Stimulated activated naive B cell treated with anti-CD40 and anti-IgM and Interleukin-4, amounts not matched to agents 10 μg/mL and 1 μg/mL and 100 μg/mL, for 72 hours (primary cell): ENCODE measurements at places on chromosomes 6 and 20.

DNA sequence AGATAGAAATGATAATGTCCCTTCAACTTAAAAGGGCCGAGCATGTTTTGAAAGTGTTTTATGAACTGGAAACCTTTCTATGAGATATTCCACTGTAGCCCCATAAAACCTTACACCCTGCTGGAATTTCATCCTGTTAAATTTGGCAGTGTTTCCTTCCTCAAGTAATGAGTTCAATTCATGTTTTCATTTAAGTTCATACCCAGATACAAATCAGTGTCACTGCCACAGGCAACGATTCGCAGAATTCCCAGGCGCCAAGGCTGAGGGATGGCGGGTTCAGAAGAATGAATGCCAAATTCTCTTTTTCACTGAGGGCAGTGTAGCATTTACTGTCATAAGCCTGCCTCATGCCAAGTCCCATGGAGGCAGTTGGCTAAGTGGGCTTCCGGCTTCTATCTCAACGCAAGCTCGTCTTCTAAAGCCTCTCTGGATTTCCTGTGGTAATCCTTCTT, 511.8 kb upstream of the ID4 start:
- H3K4me3 ChIP-seq = no peak overlapping the region
- H3K27ac ChIP-seq = no peak overlapping the region
- no peaks in the 10 kb centered on the region for H3K36me3 ChIP-seq
- H3K4me1 ChIP-seq = peaks cover 2% of the 10 kb centered on the region
- H3K27me3 ChIP-seq = no peaks in the 10 kb centered on the region

- H3K27ac ChIP-seq = no peak overlapping the region
- peaks cover 14% of the 10 kb centered on the region for H3K27me3 ChIP-seq
- H3K36me3 ChIP-seq = no peaks in the 10 kb centered on the region
- no peaks in the 10 kb centered on the region for H3K4me1 ChIP-seq
- DNase-seq = no peak
- H3K4me3 ChIP-seq = no peak overlapping the region
Measured at GRCh38 chr6:167529444-167530335, 204.8 kb downstream of the TTLL2 start.

DNA sequence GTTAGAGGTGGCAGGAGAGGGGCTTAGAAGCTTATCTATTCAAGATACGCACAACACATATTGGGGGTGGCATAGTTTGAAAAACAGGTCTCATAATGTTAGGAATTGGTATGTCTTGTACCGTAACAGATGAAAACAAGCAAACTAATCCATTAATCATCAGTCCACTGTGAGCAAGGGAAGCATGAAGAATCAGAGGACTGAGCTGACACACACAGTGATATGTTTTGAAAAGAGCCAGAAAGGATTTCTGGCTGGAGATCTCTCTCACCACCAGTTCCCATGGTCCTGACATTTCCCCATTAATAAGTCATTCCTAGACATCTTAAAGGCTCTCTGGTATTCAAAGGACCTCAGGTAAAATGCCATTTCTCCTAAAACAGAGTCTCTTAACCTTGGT, 158.8 kb upstream of the PHACTR1 start:
- H3K27ac ChIP-seq = no peak overlapping the region
- peaks cover 3% of the 10 kb centered on the region for H3K36me3 ChIP-seq
- H3K27me3 ChIP-seq = peaks cover 14% of the 10 kb centered on the region
- no peak overlapping the region for H3K4me3 ChIP-seq
- no peaks in the 10 kb centered on the region for H3K4me1 ChIP-seq

GRCh38 chr6:13766201-13766634, 48.1 kb downstream of the MCUR1 start:
- no peak overlapping the region for H3K4me3 ChIP-seq
- no peaks in the 10 kb centered on the region for H3K27me3 ChIP-seq
- peaks cover 57% of the 10 kb centered on the region for H3K4me1 ChIP-seq
- peaks cover 3% of the 10 kb centered on the region for H3K36me3 ChIP-seq
- no peak for DNase-seq

- no peak overlapping the region for H3K27ac ChIP-seq
- peak; percentile 47 for DNase-seq
- H3K4me1 ChIP-seq = peaks cover 21% of the 10 kb centered on the region
- H3K36me3 ChIP-seq = no peaks in the 10 kb centered on the region
- H3K4me3 ChIP-seq = no peak overlapping the region
Measured at GRCh38 chr6:139250296-139251044, 41.3 kb downstream of the TXLNB start.

- H3K36me3 ChIP-seq = peaks cover 5% of the 10 kb centered on the region
- DNase-seq = no peak
- peaks cover 28% of the 10 kb centered on the region for H3K4me1 ChIP-seq
- no peaks in the 10 kb centered on the region for H3K27me3 ChIP-seq
Measured at GRCh38 chr6:148829415-148830101, 82.7 kb downstream of the UST start.

GRCh38 chr20:35462351-35462750, 7.0 kb downstream of the CEP250 start:
- peak overlapping the region; percentile 73 for H3K27ac ChIP-seq
- H3K36me3 ChIP-seq = peaks cover 13% of the 10 kb centered on the region
- no peaks in the 10 kb centered on the region for H3K27me3 ChIP-seq
- H3K4me3 ChIP-seq = no peak overlapping the region
- no peak for DNase-seq

DNA sequence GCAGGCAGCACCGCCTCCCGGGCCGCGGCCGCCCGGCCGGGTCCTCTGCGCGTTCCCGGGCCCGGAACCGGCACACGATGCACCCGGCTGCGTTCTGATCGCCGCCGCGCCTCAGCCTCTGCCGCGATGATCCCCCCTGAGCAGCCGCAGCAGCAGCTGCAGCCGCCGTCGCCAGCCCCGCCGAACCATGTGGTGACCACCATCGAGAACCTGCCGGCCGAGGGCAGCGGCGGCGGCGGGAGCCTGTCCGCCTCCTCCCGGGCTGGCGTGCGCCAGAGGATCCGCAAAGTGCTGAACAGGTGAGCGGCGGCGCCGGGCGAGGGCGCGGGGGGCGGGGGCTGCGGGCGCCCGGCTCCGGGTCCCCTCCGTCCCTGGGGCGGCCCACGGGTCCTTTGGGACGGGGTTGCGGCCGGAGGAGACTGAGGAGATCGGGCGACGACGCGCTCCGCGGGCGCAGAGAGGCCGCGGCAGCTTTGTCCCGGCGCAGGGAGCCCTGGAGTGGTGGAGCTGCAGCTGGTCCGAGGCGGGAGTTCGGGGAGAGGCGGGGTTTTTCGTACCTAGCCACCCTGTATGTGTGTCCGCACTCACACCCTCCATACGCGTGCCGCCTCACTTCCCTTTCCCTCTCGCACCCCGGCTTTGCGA, 659 bp downstream of the SLC35F1 start:
- H3K27ac ChIP-seq = no peak overlapping the region
- H3K36me3 ChIP-seq = no peaks in the 10 kb centered on the region
- H3K4me3 ChIP-seq = peak overlapping the region; percentile 76
- H3K27me3 ChIP-seq = peaks cover 62% of the 10 kb centered on the region

- no peaks in the 10 kb centered on the region for H3K36me3 ChIP-seq
- H3K27ac ChIP-seq = no peak overlapping the region
- no peak for DNase-seq
- H3K4me1 ChIP-seq = no peaks in the 10 kb centered on the region
- H3K27me3 ChIP-seq = peaks cover 7% of the 10 kb centered on the region
- no peak overlapping the region for H3K4me3 ChIP-seq
Measured at GRCh38 chr6:168362276-168362990, 42.9 kb upstream of the DACT2 start.

DNA sequence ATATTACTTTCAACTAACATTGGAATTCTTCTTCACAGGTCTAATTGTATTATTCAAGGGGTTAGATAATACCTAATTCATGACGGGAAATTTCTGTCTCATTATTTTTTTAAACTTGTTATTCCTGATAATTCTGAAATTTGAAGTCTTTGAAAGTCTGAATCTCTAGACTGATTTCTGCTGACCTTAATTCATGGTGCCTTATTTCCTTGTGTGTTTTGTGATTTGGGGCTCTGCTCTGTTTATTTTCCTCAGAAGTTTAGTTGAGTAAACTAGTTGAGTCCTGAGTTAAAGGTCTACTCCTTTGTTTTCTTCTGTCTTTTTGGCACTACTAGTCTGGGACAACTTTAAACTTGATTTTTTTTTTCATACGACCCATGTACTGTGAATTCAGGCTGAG, 5.9 kb downstream of the DEFB118 start:
- no peaks in the 10 kb centered on the region for H3K36me3 ChIP-seq
- no peak for DNase-seq
- H3K27me3 ChIP-seq = no peaks in the 10 kb centered on the region
- no peak overlapping the region for H3K27ac ChIP-seq

GRCh38 chr6:157860505-157860991, 37.5 kb downstream of the SNX9 start:
- H3K36me3 ChIP-seq = peaks cover 38% of the 10 kb centered on the region
- peaks cover 25% of the 10 kb centered on the region for H3K4me1 ChIP-seq
- DNase-seq = no peak

GRCh38 chr6:5507131-5507681, 245.9 kb downstream of the FARS2 start:
- DNase-seq = peak; percentile 53
- no peaks in the 10 kb centered on the region for H3K27me3 ChIP-seq
- H3K27ac ChIP-seq = peak overlapping the region; percentile 99
- H3K4me3 ChIP-seq = peak overlapping the region; percentile 81

DNA sequence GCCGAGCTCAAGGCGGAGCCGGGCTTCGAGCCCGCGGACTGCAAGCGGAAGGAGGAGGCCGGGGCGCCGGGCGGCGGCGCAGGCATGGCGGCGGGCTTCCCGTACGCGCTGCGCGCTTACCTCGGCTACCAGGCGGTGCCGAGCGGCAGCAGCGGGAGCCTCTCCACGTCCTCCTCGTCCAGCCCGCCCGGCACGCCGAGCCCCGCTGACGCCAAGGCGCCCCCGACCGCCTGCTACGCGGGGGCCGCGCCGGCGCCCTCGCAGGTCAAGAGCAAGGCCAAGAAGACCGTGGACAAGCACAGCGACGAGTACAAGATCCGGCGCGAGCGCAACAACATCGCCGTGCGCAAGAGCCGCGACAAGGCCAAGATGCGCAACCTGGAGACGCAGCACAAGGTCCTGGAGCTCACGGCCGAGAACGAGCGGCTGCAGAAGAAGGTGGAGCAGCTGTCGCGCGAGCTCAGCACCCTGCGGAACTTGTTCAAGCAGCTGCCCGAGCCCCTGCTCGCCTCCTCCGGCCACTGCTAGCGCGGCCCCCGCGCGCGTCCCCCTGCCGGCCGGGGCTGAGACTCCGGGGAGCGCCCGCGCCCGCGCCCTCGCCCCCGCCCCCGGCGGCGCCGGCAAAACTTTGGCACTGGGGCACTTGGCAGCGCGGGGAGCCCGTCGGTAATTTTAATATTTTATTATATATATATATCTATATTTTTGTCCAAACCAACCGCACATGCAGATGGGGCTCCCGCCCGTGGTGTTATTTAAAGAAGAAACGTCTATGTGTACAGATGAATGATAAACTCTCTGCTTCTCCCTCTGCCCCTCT, 1.1 kb downstream of the CEBPB start:
- H3K4me1 ChIP-seq = peaks cover 15% of the 10 kb centered on the region
- no peaks in the 10 kb centered on the region for H3K27me3 ChIP-seq
- H3K27ac ChIP-seq = peak overlapping the region; percentile 95
- peak overlapping the region; percentile 79 for H3K4me3 ChIP-seq
- peak; percentile 54 for DNase-seq
- peaks cover 14% of the 10 kb centered on the region for H3K36me3 ChIP-seq

- H3K36me3 ChIP-seq = no peaks in the 10 kb centered on the region
- no peak overlapping the region for H3K4me3 ChIP-seq
- H3K27me3 ChIP-seq = no peaks in the 10 kb centered on the region
- DNase-seq = no peak
Measured at GRCh38 chr6:104462811-104463599, 396.7 kb downstream of the HACE1 start.

- DNase-seq = no peak
- peaks cover 6% of the 10 kb centered on the region for H3K4me1 ChIP-seq
- H3K36me3 ChIP-seq = no peaks in the 10 kb centered on the region
- H3K4me3 ChIP-seq = no peak overlapping the region
- no peak overlapping the region for H3K27ac ChIP-seq
Measured at GRCh38 chr6:53724501-53724900, 58.9 kb upstream of the KLHL31 start.
